Gastrocnemius medialis (tissue), 4 donors: ENCODE measurements at places on chromosomes 6 and 20.

- H3K27ac ChIP-seq: no peak overlapping the region
- DNase-seq: no peak
- no peaks in the 10 kb centered on the region for H3K36me3 ChIP-seq
- no peaks in the 10 kb centered on the region for H3K27me3 ChIP-seq
Observed at GRCh38 chr6:78831492-78831891, 35.9 kb upstream of the IRAK1BP1 start.

- H3K27ac ChIP-seq: no peak overlapping the region
- no peaks in the 10 kb centered on the region for H3K4me1 ChIP-seq
- no peaks in the 10 kb centered on the region for H3K27me3 ChIP-seq
- no peak overlapping the region for H3K4me3 ChIP-seq
- no peaks in the 10 kb centered on the region for H3K36me3 ChIP-seq
- no peak for DNase-seq
Observed at GRCh38 chr20:57860576-57860975, 150.8 kb upstream of the PMEPA1 start.

- no peaks in the 10 kb centered on the region for H3K36me3 ChIP-seq
- H3K4me1 ChIP-seq: no peaks in the 10 kb centered on the region
- no peaks in the 10 kb centered on the region for H3K27me3 ChIP-seq
- no peak overlapping the region for H3K27ac ChIP-seq
Observed at GRCh38 chr6:81326881-81327561, 425.5 kb downstream of the TENT5A start.

- peaks cover 99% of the 10 kb centered on the region for H3K27me3 ChIP-seq
- H3K36me3 ChIP-seq: no peaks in the 10 kb centered on the region
- DNase-seq: no peak
- H3K4me3 ChIP-seq: no peak overlapping the region
Observed at GRCh38 chr6:10419749-10420545, 5.1 kb upstream of the TFAP2A start.
